ENCODE measurements at places on chromosomes 1 and 21.

GRCh38 chr21:18986197-18986596 lies 582.6 kb upstream of the TMPRSS15 start:
- peak; percentile 75 for DNase-seq

GRCh38 chr1:96329121-96329520 lies 392.5 kb upstream of the PTBP2 start:
- DNase-seq, result no peak

GRCh38 chr1:177341773-177342172 lies 171.0 kb downstream of the BRINP2 start:
- no peak for DNase-seq

DNA sequence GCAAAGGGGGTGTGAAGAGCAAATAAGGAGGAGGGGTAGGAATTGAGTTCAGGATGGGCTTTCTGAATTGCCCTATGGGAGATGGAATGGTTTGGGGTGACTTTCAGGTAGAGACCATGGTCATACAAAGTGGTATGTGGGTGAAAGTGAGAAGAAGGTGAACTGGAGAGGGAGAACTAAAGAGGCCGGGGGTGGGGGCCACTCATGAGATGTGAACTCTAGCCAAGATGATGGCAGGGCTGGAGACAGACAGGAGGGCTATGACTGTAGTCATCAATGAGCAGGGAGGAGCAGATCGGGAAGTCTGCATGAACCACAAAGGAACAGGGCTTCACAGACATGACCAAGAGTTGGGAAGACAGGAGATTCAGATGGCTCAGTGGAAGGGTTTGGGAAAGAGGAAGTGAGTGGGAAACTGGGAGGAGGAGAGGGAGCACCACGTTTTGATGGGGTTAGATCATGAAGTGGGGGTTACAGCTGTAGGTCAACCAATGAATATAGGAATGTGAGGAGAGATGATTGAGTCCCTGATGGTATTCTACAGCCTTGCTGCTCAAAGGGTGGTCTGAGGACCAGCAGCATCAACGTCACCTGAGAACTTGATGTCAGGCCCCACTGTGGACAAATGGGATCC lies 20.7 kb upstream of the LRRC8D start:
- DNase-seq, result no peak

DNA sequence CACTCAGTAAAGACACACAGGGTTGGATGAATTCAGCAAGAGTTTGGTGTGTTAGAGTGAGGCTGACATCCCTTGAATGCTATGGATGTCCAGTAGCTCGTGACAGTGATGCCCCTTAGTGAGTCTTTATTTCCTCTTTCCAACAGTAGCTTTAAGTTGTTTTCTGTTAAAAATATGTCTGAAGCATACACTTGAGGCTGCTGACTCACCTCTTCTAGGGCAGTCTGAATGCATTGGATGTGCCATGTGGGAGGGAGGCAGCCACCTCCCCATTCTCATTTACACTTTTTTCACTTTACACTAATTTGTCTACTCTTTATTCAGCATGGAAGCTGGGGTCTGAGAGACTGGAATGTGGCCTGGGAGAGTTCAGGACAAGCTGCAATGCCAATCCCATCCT lies 17.6 kb downstream of the NOS1AP start:
- DNase-seq, result no peak

DNA sequence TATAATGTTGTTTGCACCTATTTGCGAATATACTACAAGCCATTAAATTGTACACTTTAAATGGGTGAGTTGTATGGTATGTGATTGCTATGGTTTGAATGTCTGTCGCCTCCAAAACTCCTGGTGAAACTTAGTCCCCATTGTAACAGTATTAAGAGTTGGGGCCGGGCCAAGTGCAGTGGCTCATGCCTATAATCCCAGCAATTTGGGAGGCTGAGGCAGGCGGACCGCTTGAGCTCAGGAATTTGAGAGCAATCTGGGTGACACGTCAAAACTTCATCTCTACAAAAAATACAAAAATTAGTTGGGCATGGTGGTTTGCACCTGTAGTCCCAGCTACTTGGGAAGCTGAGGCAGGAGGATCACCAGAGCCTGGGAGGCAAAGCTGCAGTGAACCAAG lies 12.0 kb upstream of the SIM2 start:
- no peak for DNase-seq

GRCh38 chr21:38089763-38090046 lies 167.1 kb upstream of the KCNJ15 start:
- no peak for DNase-seq

- no peak for DNase-seq
Measured at GRCh38 chr1:30847358-30847972, 61.1 kb downstream of the SDC3 start.

- DNase-seq, result no peak
Measured at GRCh38 chr1:233289676-233290075, 5.8 kb downstream of the PCNX2 start.

GRCh38 chr1:28783363-28783762 lies 28.6 kb upstream of the OPRD1 start:
- DNase-seq, result no peak

DNA sequence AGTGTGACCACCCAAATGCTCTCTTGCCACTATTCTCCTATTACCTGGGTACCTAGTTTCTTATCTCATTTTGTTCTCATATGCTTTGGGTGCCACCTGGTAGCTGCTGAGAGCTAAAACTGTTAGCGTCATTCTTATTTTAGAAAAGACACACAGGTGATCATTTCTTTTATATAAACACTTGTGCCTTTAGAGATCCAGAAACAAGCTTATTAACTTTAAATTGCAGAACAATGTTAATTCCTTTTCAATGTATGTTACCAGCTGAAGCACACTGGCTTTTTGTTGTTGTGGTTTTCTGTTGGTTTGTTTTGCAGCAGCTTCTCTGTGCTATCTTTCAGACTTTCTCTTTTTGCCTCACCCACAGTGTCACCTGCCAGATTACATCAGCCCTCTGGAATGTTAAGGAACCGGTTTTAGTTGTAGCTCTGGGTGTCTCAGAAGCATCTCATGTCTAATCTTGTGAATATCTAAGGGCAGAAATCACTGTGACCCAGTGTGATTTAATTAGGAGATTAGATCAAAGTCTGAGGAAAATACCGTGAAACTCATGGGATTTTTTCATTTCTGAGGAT lies 43.4 kb upstream of the SLC19A2 start:
- DNase-seq, result no peak

GRCh38 chr1:216881695-216882094 lies 158.5 kb upstream of the ESRRG start:
- no peak for DNase-seq

- DNase-seq, result no peak
Measured at GRCh38 chr1:32255072-32256071, 4.3 kb downstream of the LCK start.

DNA sequence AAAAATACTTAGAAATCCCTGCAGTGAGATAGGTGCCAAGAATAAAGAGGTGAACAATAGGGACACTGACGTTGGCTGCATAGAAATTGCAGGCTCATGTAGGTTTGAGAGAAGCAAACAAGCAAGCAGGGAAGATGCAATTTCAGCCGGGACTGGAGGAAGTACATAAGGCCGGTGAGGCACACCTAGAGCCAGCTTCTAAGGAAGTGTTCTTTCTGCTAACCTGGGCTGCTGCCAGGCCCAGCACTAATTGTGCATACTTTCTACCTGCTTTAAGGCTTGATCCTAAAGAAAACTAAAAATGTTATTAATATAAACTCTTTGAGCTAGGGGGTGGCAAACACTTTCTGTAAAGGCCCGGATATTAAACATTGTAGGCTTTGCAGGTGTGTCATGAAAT lies 71.0 kb downstream of the LMO4 start:
- no peak for DNase-seq

Data from NCI-H446 (cell line).